Endothelial cell (in vitro differentiated cells): ENCODE measurements at places on chromosomes 1 and 21.
A peak's percentile ranks its signal among the peaks of the same experiment; 100 is the strongest.

DNA sequence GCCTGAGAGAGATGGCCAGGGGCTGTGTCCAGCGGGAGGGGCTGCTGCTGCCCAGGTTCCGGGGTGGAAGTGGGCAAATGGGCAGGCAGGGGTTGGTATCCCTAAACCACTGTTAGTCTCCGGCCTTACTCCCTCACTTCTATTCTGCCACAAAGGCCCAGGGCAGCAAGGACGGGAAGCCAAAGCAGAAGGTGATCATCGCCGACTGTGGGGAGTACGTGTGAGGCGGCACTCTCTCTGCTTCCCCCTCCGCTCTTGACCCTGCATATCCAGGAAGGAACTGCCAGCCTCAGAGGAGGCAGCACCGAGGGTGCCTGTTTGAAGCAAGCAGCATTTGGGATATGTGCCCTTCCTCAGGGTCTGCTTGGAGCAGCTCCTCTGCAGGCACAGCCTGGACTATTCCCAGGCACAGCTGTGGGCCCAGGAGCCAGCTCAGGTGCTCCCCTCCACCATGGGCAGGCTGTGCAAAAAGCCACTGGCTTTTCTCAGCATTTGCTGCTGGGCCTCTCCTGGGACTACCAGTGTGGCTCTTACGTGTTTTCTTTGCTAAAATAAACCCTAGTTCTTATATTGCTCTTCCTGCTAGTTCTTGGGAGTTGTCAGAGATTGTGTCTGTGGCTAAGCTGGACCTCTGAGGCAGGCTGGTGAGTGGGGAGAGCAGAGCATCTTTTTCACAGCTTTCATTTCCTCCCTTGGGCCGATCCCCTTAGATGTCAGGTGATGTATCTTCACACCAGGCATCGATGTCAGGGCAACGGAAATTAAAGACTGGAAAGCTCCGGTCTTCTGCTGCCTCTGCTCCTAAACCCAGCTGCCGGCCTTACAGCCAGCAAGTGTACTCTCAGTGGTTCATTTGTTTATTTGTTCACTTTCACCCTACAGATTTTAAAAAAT is 14.7 kb downstream of the PPIE start:
- no peak for DNase-seq
- peaks cover 2% of the 10 kb centered on the region for H3K27me3 ChIP-seq
- H3K36me3 ChIP-seq = peaks cover 53% of the 10 kb centered on the region
- H3K4me1 ChIP-seq = no peaks in the 10 kb centered on the region
- peak overlapping the region; percentile 62 for H3K4me3 ChIP-seq

GRCh38 chr1:117642963-117643362 is 37.1 kb downstream of the TENT5C start:
- H3K36me3 ChIP-seq = no peaks in the 10 kb centered on the region
- no peaks in the 10 kb centered on the region for H3K4me1 ChIP-seq
- DNase-seq = no peak
- H3K27ac ChIP-seq = no peak overlapping the region
- H3K27me3 ChIP-seq = no peaks in the 10 kb centered on the region

DNA sequence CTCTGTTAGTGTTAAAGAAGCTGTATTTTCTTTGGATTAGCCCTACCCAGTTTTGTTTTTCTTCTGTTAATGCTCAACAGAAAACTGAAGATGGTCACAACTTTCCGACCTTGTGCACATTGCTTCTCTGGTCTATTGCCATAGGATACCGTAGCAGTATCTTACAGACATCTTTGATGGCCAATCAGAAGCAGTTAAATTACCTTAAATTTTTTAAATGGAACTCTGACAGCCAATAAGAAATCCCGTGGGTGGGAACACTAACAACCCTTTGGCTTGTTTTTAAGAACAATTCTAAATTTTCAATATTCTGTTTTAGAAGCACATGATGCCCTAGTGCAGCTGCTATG is 17.2 kb downstream of the NFYC start:
- no peaks in the 10 kb centered on the region for H3K36me3 ChIP-seq
- DNase-seq = no peak
- H3K27ac ChIP-seq = peak overlapping the region; percentile 100
- peaks cover 42% of the 10 kb centered on the region for H3K4me1 ChIP-seq

DNA sequence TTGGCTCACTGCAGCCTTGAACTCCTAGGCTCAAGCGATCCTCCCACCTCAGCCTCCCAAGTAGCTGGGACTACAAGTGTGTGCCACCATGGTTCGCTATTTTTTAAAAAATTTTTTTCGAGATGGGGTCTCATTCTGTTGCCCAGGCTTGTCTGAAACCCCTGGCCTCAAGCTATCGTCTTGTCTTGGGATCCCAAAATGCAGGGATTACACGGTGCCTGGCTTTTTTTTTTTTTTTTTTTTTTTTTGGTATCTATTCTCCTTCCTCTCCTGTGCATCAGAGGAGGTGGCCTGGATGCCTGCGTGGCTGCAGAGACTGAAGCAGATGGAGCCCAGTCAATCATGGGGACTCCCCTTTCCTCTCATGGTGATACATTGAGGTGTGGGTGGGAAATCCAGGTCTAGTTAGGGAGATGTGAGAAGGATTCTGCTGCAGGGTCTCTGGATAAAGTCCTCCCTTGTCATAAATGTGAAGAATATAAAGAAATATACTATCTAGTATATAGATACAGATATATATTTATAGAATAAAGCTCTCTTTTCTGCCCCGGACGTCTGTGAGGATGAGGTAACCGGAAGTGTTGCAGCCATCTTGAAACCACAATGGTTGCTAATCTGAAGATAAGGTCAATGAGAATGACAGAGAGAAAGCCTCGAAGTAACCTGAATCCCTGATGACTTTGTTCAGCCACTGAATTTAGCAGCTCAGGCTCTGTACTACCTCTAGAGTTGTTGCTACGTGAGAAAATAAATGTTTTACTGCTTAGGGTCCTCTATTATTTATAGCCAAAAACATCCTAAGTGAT is 19.5 kb upstream of the RGSL1 start:
- H3K27ac ChIP-seq = no peak overlapping the region
- H3K4me3 ChIP-seq = no peak overlapping the region
- no peaks in the 10 kb centered on the region for H3K4me1 ChIP-seq

DNA sequence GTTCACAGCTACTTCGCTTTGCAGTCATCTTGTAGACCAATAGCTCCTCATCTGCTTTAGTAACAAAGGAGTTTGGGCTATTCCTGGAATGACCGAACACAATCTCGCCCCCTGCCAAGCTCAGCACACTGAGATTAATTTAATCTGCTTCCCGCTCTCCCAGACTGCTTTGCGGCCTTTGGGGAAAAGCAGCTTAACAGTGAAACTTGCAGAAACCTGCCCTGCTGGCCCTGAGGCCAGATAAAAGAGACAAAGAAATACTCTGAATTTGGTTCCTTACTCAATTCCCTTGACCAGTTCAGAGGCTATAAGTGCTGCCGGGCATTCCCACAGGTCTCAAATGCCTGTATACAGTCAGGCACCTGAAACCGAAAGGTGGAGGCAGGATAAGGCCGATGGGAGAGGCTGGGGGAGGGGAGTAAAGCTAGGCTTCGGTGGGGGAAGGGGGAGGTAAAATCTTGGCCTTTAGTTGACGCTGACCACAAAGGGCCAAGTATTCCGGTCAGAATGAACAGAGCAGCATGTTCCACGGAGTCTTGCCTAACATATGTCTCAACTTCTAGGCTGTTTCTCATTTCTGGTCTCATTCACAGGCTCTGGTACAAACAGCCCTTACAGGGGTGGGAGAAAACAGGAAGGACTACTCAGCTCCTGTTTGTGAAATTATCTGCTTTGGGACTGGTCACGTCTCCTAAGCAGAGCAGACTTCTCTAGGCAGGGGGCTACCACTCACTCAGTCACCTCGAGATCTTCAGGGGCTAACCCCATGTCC is 17.7 kb upstream of the A3GALT2 start:
- peak overlapping the region; percentile 57 for H3K27ac ChIP-seq
- no peak for DNase-seq
- H3K36me3 ChIP-seq = peaks cover 34% of the 10 kb centered on the region
- H3K4me1 ChIP-seq = peaks cover 77% of the 10 kb centered on the region
- peaks cover 9% of the 10 kb centered on the region for H3K27me3 ChIP-seq
- H3K4me3 ChIP-seq = peak overlapping the region; percentile 59

DNA sequence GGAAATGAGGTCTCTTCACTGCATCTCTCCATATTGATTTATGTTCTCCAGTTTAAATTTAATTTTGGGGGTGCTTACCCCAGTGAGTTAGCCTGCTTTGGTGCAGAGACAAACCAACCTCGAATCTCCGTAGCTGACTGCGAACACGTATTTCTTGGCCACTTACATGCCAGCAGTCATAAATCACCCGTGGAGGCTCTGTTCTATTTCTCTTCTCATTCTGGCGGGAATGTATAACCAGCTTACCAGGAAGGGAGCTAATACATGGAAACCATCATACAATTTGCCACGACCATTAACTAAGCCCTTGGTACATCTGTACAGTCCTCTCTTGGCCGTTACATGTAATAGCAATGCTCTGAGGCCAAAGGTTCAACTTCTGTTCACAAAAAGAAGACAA is 148.0 kb downstream of the PLA2G4A start:
- no peaks in the 10 kb centered on the region for H3K36me3 ChIP-seq
- H3K4me3 ChIP-seq = no peak overlapping the region
- DNase-seq = no peak
- peaks cover 28% of the 10 kb centered on the region for H3K4me1 ChIP-seq
- no peak overlapping the region for H3K27ac ChIP-seq

DNA sequence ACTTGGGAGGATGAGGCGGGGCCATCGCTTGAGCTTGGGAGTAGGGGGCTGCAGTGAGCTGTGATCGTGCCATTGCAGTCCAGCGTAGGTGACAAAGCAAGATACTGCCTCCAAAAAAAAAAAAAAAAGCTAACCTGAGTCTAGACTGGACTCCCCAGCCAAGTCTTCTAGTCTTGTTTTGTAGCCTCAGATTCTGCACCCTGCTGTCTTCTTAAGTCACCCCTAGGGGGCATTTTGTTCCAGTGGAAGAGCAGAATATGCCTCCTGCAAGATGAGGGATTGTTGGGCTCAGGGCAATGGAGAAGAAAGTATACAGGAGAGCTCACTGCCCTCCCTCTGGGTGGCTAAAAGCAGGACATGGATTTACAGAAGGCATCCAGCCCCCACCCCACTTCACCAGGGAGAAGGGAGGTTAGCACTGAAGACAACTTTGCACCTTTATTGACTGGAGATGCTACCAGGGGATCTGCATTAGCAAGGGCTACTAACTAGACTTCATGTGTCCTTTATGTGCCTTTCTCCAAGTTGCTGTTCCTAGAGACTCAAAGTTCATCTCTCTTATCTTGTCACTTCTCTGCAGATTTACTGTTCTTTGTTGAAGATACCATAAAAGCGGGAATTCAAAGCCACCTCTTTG is 15.3 kb upstream of the RNF187 start:
- peaks cover under 1% of the 10 kb centered on the region for H3K36me3 ChIP-seq
- H3K4me1 ChIP-seq = no peaks in the 10 kb centered on the region
- H3K4me3 ChIP-seq = no peak overlapping the region
- H3K27ac ChIP-seq = no peak overlapping the region
- DNase-seq = no peak

DNA sequence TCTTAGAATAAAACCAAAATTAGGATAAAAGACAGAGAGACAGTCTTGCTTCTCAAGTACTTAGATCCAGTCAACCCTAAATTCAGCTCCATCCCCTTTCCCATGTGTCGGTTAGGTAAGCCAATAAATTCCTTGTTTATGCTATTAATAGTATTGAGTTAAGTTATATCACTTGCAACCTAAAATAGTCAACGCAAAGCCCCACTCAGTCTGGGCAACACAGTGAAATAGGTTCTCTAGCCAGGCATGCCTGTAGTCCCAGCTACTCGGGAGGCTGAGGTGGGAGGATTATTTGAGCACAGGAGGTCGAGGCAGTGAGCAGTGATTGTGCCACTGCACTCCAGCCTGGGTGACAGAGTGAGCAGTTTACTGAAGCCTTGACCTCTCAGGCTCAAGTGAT is 14.6 kb downstream of the TAF13 start:
- H3K27me3 ChIP-seq = no peaks in the 10 kb centered on the region
- H3K36me3 ChIP-seq = no peaks in the 10 kb centered on the region
- DNase-seq = no peak
- no peaks in the 10 kb centered on the region for H3K4me1 ChIP-seq
- no peak overlapping the region for H3K4me3 ChIP-seq

GRCh38 chr1:87689487-87689886 is 360.8 kb downstream of the LMO4 start:
- no peak overlapping the region for H3K27ac ChIP-seq
- no peak for DNase-seq
- H3K27me3 ChIP-seq = no peaks in the 10 kb centered on the region
- no peaks in the 10 kb centered on the region for H3K36me3 ChIP-seq
- peaks cover 23% of the 10 kb centered on the region for H3K4me1 ChIP-seq

DNA sequence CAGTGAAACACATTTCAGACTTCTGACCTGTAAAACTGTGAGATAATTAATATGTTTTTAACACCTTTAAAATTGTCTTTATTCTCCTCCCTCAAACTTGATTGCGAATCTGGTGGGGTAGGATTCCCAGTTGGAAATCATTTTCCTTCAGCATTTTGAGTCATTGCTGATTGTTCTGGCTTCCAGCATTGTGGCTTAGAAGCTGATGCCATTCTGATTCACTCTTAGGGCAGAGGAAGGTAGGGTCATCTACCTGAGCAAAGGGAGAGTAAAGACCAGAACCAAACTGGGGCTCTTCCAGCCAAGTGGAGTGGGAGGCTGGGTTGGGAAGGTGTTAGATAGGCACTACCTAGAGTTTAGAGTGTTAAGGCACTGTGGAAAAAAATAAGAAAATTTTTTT is 61.2 kb downstream of the MPZL1 start:
- no peak for DNase-seq
- H3K4me3 ChIP-seq = no peak overlapping the region
- H3K36me3 ChIP-seq = peaks cover 56% of the 10 kb centered on the region
- peaks cover 3% of the 10 kb centered on the region for H3K4me1 ChIP-seq
- H3K27ac ChIP-seq = no peak overlapping the region
- peaks cover 1% of the 10 kb centered on the region for H3K27me3 ChIP-seq

DNA sequence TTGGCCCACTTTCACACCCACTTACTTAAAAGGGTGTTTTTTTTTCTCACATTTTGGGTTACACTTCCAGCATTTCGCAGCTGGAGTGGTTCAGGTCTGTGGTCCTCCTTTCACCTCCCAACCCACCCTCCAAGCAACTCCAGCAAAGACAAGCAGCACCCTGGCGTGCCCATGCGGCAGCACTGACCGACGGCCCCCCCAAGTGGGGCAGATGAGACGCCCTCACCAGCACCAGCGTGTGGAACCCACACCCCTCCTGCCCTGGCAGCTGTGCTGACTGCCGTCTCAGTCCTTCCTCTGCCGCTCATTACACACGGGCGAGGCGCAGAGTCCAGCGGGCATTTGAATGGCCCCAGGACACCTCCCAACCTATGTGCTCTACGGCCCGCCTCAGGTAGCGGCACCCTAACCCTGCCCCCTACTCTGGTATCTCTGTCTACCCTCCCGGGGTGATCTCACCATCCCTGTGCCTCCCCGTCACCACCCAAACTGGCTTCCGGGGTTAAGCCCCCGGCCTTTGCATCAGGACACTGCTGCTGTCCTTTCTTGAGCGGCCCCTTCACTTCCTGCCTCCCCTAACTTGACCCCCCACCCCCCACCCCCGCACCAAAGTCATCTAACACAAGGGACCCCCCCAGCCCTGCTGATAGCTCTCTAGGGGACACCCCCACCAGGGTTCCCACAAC is 10.9 kb downstream of the LSS start:
- H3K4me3 ChIP-seq = no peak overlapping the region
- peaks cover 10% of the 10 kb centered on the region for H3K27me3 ChIP-seq
- no peak for DNase-seq
- H3K27ac ChIP-seq = no peak overlapping the region
- peaks cover 4% of the 10 kb centered on the region for H3K4me1 ChIP-seq
